ENCODE measurements at places on chromosomes 7 and 10.
A peak's percentile ranks its signal among the peaks of the same experiment; 100 is the strongest.

- no peak for DNase-seq
Measured at GRCh38 chr10:126663880-126664279, 6.6 kb downstream of the C10orf90 start.

DNA sequence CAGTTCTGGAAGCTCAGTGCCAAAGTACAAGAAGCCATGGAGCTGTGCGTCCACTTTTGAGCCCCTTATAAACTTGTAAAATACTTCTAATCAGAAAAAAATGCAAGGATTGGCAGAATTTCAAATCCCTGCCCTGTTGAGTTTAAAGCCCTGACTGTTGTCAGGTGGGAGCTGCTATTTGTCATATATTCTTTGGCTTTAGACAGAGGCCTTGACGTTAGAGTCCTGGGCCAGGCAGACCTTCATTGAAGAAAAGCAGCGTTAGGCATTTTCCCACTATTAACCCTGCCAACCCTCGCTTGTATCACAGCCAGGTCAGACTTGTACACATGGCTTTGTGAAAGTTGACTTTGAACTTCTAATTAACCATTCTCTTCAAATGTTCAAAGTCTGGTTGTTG is 155.4 kb downstream of the TWIST1 start:
- DNase-seq: no peak

GRCh38 chr10:28432210-28432676 is 100.7 kb upstream of the WAC start:
- peak; percentile 79 for DNase-seq

GRCh38 chr10:15345450-15345849 is 25.6 kb downstream of the FAM171A1 start:
- no peak for DNase-seq

- DNase-seq: no peak
Measured at GRCh38 chr10:110101464-110102144, 93.8 kb downstream of the ADD3 start.

DNA sequence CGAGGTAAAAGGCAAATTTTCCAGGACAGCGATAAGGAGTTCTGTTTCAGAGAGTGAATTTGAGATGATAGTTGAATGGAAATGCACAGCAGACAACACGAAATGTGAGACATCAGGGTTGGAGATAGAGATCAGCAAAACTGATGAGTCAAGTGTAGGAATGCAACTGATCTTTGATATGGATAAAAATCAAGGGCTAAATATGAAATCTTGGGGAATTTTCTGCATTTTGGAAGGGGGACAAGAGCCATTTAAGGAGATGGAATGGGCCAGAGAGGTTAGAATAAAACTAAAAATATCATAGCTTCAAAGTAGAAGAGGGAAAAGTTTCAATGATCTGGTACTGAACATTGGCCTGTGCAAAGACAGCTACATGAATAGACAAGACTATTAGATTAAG is 11.5 kb downstream of the CISD1 start:
- DNase-seq: no peak

GRCh38 chr7:35760143-35760745 is 40.6 kb upstream of the SEPTIN7 start:
- no peak for DNase-seq

DNA sequence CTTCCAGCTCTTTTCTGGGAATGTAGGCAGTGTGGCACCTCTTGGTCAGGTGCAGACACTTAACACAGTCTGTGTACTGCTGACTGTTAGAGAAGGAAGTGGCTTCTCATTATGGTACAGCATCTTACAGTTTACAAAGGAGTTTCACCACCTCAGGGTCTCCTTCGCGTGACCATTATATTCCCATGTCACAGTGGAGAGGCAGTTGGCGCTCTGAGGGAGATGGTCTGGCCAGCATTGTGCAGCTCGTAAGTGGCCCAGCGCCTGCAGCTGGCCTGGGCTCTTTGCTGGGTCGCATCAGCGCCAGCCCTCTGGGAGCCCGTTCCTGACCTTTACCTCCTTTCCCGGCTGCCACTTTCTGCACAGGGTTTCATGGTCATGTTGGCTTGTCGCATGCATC is 15.4 kb downstream of the TSPAN15 start:
- no peak for DNase-seq

DNA sequence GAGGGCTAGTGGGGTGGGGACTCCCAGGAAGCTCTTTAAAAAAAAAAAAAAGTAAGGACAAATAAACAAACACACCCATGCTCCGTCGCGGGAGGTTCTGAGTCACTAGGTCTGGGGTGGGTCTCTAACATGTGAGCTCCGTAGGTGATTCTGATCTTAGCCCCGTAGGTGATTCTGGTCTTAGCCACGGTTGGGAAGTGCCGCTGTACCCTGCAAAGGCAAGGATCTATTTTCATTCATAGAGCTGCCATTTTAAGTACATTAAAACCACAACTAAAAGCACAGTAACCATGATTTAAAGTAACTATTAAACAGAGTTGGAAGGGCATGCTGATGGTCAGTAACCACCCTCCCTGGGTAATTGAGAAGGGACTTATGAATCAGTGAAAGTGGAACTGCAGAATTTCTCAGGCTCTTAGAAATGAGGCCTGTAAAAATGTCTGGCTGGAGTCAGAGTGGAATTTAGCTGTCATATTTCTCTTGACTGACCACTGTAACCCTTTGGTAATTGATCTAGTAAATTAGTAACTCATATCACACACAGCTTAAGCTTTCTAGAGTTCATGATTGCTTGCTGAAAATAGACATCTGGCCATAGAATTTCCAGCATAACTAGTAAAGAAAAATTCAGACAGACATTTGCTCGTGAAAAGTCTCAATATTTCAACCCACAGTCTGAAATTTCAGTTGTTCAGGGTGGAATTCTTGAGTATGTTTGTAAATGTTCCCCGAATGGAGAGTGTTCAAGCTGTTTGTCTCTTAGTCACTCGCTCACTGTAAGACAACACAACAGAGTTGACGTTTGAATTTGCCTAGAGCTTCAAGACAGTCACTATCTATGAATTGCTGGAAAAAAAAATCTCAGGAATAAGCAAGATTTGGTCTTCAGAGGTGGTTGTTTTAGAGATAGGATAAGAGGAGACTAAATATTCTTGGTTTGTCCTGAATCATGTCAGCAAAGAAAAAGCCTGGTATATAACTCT is 34.2 kb upstream of the TCF7L2 start:
- DNase-seq: no peak

DNA sequence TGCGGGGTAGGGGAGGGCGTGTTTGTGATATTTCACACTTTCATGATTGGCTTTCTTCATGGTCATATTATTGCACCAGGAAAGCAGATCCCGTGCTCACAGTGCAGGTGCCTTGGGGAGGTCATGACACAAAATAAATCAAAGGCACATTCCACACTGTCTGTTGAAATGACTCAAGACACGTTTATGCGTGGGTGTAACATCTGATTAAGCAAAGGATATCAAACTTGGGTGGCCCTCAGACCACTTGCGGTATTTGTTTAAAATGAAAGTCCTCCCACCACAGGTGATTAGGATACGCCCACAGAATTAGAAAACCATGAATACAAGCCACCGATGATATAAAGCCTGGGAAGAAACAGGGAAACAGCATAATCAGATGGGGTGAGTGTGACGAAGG is 51.1 kb downstream of the SVIL start:
- no peak for DNase-seq

- no peak for DNase-seq
Measured at GRCh38 chr10:18653112-18653511, 1.7 kb upstream of the NSUN6 start.

DNA sequence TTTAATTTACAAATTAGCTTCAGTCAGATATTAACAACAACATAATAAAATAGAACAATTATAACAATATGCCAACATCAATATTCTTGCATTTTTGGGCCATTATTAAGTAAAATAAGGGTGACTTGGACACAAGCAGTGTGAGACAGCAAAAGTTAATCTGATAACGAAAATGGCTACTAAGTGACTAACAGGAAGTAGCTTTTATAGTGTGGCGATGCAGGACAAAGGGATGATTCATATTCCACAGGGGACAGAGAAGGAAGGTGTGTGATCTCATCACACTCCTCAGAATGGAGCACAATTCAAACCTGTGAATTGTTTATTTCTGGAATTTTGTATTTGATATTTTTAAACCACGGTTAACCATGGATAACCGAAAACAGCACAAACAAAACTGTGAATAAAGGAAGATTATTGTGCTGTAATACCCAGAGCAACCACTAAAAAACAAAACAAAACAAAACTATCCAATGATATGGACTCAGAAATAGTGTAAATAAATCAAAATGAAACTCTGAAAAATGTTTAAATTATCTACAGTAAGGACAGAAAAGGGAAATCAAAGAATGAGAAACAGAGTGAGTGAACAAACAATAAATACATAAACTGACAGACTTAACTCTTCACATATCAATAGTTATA is 66.9 kb upstream of the TFEC start:
- peak; percentile 9 for DNase-seq

GRCh38 chr10:5538446-5538845 is 13.7 kb downstream of the CALML3 start:
- DNase-seq: no peak

- DNase-seq: no peak
Measured at GRCh38 chr10:58897708-58898107, 278.7 kb upstream of the PHYHIPL start.

Data from Kasumi-1 (cell line).